Pons (tissue), 1 donor: ENCODE measurements at places on chromosomes 5 and 9.

- no peak for DNase-seq
These were observed 2.1 kb downstream of the NR4A3 start for GRCh38 chr9:99823681-99824377.

DNA sequence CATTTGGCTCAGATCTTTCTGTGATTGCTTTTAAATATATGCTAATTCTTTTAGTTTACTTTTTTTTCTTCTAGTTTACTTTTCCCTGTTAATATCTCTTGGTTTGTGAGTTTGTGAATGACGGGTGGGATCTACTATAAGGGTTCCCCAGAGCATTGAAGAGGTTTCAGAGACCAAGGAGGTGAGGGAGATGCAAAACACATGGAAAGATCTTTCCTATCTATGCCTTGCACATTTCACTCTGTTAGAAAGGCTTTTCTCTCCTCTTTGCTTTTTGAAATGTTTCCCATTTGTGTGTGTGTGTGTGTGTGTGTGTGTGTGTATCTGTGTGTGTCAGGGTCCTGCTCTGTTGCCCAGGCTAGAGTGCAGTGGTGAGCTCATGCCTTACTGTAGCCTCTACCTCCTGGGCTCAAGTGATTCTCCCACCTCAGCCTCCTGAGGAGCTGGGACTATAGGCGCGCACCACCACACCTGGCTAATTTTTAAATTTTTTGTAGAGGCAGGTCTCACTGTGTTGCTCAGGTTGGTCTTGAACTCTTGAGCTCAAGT, 50.7 kb downstream of the CNTLN start:
- no peak for DNase-seq

DNA sequence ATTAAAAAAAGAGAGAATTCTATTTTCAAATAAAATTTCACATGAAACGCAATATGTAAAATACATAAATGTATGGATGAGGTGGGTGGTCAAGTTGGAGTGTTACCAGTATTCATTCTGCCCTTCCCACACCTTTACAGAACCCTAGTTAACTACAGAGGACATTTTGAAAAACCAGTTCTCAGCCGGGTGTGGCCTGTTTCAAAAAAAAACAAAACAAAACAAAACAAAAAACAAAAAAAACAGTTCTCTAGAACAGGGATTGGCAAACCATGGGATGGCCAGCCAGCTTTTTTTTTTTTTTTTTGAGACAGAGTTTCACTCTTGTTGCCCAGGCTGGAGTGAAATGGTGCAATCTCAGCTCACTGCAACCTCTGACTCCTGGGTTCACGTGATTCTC, 28.4 kb upstream of the HK3 start:
- no peak for DNase-seq

- DNase-seq = peak; percentile 62
These were observed 308.6 kb upstream of the EDIL3 start for GRCh38 chr5:84693256-84693655.
